ENCODE measurements at places on chromosomes 2 and 18.

- no peak for DNase-seq
Measured at GRCh38 chr2:10520154-10520553, 72.0 kb upstream of the ODC1 start.

DNA sequence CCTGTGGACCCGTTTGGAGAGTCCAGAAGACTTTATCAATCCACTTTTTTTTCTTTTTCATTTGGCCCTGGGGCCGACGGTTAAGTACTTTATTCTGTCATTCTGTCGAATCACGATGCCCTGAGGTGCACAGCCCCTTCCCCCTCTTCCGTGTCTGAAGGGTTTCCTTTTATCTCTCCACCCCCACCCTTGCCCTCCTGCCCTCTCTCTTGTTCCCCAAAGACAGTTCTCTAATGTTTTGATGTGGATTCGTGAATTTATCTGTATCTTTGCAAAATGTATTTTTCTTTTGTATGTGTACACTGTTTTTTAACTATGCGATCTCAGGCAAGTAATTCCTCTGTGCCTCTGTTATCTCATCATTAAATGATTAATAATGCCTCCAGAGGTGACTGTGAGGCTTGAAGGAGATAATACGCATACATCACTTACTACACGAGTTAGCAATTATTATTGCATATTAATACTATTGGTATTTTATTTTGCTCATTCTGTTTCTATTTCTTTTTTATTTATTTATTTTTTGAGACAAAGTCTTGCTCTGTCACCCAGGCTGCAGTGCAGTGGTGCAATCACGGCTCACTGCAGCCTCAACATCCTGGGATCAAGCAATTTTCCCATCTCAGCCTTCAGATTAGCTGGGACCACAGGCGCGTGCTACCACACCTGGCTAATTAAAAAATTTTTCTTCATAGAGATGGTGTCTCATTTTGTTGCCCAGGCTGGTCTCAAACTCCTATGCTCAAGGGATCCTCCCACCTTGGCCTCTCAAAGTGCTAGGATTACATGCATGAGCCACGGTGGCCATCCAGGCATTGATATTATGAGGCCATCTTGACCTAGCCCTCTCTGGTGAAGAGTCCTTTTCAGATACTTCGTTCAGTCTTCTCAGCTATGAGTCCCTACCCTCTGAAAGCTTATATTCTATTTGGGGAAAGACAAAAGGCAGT, 1.4 kb upstream of the CASP8 start:
- no peak for DNase-seq

DNA sequence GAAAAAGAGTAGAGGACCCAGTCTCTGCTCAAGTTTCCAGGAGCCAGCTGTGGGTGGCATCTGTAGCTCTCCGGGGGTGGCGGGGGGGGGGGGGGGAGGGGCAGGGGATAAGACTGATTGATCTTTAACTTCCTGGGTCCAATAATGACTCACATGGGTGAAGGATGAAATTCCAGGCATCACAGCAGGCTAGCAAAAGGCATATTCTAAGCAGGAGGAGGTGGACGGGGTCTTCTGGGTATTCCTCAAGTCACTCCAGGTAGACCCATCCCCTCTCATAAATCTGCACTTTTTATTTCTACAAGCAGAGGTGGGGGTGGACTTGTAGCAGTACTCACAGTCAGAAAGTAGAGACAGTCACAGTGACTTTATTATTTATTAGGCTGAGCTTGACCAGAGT, 85.5 kb upstream of the TMEM247 start:
- DNase-seq, result no peak

- DNase-seq, result no peak
Measured at GRCh38 chr2:161033059-161033660, 127.1 kb upstream of the TANK start.

DNA sequence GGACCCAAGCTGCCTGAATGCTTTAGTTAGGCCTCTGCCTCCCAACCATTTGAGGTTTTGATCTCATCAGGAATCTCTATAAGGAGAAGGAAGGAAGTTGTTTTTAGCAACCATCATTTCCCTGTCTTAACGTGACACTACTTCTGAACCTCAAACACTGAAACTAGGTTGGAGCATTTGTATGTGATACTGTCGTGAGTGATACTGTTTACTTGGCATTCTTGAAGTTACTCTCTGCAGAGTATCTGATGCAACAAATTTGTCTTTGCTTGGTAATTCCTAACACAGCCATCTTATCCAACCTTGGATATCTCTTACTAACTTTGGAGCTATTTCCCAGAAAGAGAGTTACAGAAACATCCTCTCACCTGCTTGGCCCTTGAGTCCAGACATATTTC, 22.1 kb downstream of the TTLL4 start:
- DNase-seq, result no peak

Data from NCI-H524 treated with DMSO at 0.1 percent for 48 hours (cell line).